ENCODE measurements at places on chromosomes 5 and 9.

DNA sequence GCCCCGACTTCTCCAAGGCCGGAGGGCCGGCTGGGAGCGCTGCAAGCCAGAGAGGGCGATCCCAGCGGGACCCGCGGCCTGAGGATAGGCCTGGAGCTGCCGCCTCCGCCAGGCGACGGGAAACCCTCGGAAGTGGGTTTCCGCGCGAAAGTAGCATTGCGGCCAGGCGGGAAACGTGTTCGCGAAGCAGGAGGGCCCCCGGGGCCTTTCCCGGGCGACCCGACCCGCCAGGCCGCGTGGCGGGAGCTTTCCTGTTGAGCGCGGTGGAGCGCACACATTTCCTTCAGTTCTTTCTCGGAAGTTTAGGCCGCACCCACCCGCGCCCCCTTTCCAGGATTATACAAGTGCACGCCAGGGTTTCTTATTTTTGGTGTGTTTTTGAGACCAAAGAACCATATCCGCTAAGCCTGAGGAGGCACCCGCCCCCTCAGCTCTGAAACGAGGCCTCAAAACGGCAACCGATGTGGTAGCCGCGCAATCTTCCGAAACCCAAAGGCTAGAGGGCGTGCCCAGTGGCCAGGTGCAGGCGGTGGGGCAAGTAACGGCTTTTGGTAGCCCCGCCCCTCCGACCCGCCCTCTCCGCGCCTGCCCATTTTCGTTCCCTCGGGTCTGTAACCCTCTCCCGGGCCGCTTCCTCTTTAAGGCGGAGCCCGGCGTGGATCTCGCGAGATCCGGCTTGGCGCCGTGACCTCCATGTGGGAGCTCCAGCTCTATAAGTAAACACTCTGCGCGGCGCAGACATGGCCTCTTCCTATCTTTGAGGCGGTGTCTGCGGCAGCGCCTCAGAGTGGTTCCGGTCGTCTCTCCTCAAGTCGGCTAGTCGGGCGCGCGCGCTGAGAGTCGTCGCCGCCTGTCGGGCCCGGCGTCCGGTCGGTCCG is at the start of gene UHRF2:
Gene UHRF2 (plus strand): TSS at position 713 of the 878 bp plus-strand sequence. CDS start 292 bp downstream, outside the sequence.
- peak; percentile 98 for DNase-seq

DNA sequence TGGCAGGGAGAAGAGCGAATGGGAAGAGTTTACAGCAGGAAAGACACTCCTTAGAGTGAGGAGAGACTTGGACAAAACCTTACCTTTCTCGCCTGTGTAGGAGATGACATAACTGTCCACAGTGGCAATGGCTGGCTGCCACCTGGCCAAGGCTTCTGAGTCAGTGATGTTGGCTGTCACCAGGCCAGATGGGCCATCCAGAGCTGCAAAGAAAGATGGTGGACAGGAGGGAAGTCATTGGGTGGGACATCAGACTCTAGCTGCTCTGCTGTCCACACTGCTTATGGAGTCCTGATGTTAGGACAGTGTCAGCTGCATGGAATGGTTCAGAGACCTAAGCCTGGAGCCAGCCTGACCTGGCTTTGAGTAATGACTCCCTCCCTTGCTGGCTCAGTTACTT is 79.8 kb downstream of the TNC start:
- DNase-seq = no peak

GRCh38 chr5:115932991-115933390 is 29.3 kb upstream of the LVRN start:
- no peak for DNase-seq

DNA sequence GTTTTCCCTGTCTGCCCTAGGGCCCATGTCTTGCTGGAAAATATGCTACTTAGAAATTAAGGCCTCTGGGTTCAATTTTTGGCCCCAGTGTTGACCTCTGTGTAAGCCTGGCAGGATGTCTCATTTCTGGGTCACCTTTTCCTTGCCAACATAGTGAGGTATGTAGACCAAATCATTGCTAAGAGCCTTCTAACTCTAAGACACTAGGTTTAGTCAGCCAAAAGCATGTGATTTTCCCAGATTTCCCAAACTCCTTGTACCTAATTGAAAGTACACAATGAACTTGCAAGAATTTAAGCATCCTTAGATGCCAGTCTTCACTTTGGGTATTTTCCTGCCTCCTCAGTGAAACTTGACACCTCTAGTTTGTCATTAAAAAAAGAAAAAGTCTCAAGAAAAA is 77.0 kb downstream of the GALNT10 start:
- DNase-seq = no peak
